ENCODE measurements at places on chromosomes 5 and 9.

DNA sequence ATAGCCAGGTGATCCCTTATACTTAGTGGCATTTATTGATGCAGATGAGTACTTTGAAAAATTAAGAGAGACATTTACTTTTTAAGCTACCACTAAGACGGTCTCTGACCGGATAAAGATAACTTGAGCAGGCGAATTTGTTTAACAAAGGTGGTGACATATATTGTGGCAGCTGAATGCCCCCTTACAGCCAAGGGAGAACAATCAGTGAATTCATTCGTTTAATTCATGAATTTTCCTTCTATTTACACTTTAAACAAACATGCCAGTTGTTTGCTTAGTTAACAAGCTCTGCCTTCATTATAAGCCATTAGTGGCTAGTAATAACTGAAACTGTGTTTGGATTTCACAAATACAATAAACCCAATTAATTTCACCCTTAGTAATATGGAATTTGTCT, 187.1 kb downstream of the AOPEP start:
- no peak for DNase-seq

DNA sequence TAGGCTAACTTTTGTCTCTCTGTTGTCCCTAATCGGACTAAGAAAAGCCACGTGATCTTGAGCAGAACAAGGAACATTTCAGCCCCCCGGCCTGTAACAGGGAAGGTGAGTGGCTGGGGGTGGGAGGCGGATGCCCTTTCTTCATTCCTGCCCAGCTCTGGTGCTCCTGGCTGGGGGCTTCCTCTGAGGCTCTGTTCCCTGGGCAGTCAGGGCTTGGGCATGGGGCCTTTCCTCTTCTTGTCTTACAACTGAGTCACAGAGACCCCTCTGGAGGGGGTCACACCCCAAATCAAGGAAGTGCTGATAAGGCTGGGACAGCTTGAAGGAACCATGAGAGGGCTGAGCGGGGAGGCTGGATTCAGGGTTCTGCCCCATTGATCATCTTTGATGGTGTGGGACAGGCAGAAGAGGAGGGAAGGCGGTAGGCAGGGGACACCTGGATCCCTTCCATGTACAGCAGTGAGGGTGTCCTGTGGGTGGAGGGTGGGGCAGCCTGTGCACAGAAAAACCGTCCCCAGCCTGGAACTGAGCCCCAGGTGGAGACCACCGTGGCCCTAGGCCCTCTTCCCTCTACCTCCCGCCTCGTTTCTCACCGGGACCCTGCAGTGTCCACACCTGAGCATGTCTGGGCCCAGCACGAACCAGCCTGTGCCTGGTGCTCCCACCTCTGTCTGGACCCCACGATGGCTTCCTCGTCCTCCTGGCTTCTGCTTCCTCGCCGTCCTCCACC, 257.7 kb upstream of the IRX1 start:
- DNase-seq, result no peak

GRCh38 chr5:163915481-163915961, 410.1 kb downstream of the MAT2B start:
- no peak for DNase-seq

DNA sequence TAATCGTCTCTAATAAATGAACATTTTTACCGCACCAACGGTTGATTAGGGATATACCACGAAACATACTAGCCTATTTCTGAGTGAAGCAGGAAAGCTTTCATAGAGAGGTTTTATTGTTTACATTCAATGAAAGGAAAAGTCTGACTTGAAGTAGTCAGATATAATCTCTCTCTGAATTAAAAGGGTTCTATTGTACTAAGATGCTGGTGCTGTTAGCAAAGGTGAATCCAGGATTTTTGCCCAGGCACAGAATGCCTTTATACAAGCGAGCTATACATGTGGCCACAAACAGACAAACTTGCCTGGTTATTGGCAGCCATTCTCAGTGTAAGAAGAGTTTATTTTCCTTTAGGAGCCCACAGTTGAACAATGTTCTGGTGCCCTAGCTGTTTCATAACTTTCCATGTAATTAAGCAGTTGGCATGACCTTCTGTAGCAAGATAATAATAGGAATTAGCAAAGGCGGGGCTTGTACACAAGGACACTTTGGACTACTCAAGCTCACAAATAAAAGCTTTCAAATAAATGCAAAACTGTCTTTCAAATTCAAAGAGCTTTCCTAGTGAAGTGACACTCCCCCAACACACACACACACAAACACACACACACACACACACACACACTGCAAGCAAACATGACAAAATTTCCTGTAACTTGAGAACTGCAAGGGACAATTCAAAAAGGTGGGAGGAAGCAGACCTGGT, 198.7 kb upstream of the MAP3K1 start:
- DNase-seq, result no peak

GRCh38 chr5:79793722-79794121, 104.1 kb downstream of the CMYA5 start:
- no peak for DNase-seq

GRCh38 chr5:141175933-141176332, 1.7 kb upstream of the PCDHB8 start:
- DNase-seq, result no peak

GRCh38 chr9:127540664-127541041, 71.4 kb upstream of the STXBP1 start:
- no peak for DNase-seq

GRCh38 chr9:19995619-19996018, 206.8 kb upstream of the SLC24A2 start:
- no peak for DNase-seq

DNA sequence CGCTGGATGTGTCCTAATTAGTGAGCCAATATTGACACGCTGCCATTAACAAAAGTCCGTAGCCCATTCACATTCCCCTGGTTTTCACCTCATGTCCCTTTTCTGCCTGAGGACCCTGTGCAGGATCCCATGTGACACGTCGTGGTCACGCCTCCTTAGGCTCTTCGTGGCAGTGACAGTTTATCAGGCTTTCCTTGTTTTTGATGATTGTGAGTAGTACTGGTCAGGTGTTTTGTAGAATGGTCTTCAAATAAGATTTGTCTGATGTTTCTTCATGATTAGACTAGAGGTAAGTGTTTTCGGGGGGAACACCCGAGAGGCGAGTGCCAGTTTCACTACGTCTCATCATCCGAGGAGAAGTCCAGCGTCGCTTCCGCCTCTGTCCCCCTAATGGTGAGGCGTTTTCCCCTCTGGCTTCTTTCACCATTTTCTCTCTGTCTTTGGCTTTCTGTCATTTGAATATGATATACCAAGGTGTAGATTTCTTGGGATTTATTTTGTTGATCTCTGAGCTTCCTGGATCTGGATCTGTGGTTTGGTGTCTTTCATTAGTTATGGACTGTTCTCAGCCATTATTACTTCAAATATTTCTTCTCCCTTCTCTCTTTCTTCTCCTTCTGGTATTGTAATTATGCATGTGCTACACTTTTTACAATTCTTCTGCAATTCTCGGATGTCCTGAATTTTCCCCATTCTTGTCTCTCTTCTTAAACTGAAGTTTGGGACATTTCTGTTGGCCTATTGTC, 57.3 kb downstream of the TRIP13 start:
- no peak for DNase-seq

Data from T-cell (primary cell).